Mesothelial cell of epicardium (in vitro differentiated cells): ENCODE measurements at places on chromosomes 5 and 9. TPM values are rescaled to one million over a fixed set of nuclear protein-coding genes. Genes with fewer than 3 reads are reported as not detected.

DNA sequence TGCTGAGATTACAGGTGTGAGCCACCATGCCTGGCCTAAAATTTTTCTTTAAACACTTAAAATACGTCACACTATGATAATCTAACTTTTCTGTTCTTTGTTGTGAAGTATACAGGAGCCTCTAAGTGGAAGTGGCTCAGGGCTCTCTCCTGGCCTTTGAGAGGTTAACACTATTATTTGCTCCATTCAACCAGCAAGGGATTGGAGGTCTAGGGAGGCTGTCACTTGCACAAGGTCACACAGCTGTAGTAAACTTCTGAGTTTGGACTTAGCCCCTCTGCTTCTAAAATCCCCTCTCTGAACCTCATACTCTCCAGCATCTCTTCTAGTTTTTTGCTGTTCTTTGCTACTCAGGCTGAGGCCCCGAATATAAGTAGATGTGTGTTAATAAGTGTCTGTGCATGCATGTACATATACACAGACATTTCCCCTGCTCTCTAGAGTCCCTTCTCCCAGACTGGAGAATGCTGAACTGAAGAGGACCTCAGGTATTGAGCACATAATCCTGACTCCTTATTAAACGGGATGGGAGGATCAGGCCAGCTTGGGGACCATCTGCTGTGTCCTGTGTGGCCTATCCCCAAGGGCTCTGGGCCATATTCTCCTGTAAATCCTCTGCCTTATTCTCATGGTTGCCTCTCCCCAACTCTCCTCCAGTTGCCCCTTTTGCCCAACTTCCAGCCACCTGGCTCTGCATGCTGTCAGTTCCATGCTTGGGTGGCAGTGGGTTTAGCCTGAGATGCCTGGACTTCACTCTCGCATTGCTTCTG, 87.0 kb upstream of the SPRY4 start:
- H3K4me3 ChIP-seq = no peak overlapping the region
- no peaks in the 10 kb centered on the region for H3K4me1 ChIP-seq
- no peak overlapping the region for H3K27ac ChIP-seq
- H3K27me3 ChIP-seq = no peaks in the 10 kb centered on the region
- peaks cover 4% of the 10 kb centered on the region for H3K36me3 ChIP-seq
- no peak for DNase-seq

DNA sequence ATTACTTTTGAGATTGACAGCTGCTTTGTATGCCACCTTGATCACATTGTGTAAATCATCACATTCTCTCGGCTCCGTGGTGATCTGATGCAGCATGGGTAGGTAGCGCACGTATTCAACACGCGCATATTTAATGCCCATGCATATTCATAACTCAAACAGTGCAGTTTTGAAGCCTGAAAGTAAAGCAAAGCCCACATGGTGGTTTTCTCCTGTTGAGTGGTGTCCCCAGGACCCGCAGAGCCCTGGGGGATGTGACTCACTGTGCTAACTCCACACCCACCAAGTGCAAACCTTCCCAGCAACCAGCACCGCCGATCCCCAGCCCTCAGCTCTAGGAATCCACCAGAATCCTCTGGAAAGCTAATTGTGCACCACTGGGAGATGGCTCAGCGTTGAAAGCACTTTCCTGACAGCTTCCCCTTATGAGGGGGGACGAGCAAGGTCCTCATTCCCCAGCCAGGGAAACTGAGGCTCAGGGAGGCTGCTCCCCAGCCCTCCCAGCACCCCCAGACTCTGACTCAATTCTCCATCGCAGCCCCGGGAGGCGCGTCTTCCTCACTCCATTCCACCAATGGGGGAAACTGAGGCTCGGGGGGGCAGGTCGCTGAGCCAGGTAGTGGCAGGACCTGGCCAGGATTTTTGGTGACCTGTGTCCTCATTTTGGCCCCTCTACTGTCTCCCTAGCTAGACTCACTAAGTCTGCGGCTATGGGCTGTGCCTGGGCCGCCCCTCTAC, 46.4 kb downstream of the SARDH start:
- no peak for DNase-seq
- H3K27me3 ChIP-seq = no peaks in the 10 kb centered on the region
- peaks cover 57% of the 10 kb centered on the region for H3K4me1 ChIP-seq
- H3K27ac ChIP-seq = peak overlapping the region; percentile 87

DNA sequence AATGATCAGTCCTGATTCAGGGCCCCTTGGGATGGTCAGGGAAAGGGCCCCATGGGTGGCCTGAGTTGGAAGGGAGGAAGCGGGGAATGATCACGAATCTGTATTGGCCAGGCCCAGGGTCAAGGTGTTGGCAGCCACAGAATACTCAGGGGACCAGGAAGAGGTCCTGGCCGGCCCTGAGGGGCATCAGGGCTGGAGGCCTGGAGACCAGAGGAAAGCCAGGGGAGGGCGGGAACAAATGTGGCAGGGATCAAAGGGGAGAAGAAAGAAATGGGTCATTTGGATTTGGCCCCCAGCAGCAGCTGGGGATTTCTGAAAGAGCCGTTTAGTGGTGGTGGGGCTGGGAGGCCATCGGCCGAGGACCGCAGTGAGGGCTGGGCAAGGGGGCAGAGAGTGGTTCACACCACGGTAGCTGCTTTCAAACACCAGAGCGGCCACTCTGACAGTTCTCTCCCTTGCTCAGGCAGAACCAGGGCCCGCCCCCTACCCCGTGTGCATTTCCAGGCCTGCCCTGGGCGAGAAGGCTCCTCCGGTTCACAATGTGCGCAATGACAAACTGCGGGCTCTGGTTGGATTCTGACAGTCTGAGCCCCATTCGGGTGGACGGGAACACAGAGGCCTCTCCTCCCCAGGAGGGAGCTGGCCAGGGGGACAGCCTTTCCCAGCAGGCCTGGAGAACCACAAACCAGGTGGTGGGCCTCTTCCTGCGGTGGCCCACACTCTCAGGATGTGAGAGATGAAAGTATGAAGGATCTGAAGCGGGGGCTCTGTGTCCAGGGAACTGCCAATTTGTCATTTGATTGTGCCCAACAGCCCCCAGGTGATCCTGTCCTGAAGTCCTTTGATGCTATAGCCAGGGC, 220.3 kb upstream of the IER5L start:
- H3K4me1 ChIP-seq = peaks cover 35% of the 10 kb centered on the region
- H3K36me3 ChIP-seq = no peaks in the 10 kb centered on the region
- DNase-seq = no peak
- H3K27ac ChIP-seq = no peak overlapping the region

- no peak overlapping the region for H3K27ac ChIP-seq
- H3K4me1 ChIP-seq = peaks cover 40% of the 10 kb centered on the region
- H3K27me3 ChIP-seq = peaks cover 2% of the 10 kb centered on the region
Observed at GRCh38 chr5:4098226-4098625, 502.6 kb downstream of the IRX1 start.

DNA sequence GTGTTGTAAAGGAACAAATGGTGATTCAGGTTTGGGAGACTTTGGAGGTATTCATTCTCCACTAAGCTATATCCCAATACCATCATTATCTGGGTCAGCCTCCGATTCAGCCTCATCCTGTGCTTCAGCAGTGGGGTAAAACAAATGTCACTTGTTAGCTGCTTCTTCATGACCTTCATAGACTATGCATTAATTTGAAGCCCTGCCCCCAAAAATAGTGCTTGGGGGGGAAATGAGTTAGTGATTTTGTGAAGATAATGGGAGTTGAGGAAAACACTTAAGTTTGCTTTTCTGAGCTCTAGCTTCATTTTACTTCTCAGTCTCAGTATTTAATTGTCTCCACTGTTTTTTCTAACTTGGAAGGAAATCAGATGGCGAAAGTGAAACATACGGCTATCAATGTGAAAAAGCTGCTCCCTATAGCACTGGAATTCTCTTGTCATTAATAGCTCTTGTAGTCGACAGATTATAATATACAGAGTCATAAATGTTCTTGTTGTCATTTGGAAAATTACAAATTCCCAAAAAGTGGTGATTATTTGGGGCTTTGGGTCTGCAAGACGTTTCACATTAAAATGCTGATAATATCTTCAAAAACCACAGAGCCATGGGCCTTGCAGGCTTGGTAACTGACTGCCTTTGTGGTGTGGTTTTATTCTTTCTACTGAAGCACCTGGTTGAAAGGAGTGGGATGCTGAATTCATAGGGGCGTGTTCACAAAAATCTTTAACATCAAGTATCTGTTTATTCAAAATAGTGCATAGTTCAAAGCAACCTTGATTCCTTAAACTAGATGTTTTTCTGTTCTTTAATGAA, 40.0 kb downstream of the PIK3R1 start:
- H3K27ac ChIP-seq = peak overlapping the region; percentile 26
- no peak overlapping the region for H3K4me3 ChIP-seq

GRCh38 chr5:143447983-143448382, 44.5 kb upstream of the NR3C1 start:
- H3K4me3 ChIP-seq = no peak overlapping the region
- peaks cover 10% of the 10 kb centered on the region for H3K4me1 ChIP-seq
- H3K27ac ChIP-seq = no peak overlapping the region
- no peak for DNase-seq
- H3K27me3 ChIP-seq = peaks cover 5% of the 10 kb centered on the region
- no peaks in the 10 kb centered on the region for H3K36me3 ChIP-seq

- H3K27me3 ChIP-seq = no peaks in the 10 kb centered on the region
- H3K4me1 ChIP-seq = peaks cover 18% of the 10 kb centered on the region
- DNase-seq = no peak
- H3K4me3 ChIP-seq = peak overlapping the region; percentile 96
- peak overlapping the region; percentile 97 for H3K27ac ChIP-seq
Observed at GRCh38 chr5:76401801-76402250, 1.3 kb upstream of the IQGAP2 start.

GRCh38 chr5:90338712-90339372, 70.7 kb downstream of the CETN3 start:
- DNase-seq = no peak
- H3K4me1 ChIP-seq = no peaks in the 10 kb centered on the region
- no peak overlapping the region for H3K4me3 ChIP-seq
- H3K36me3 ChIP-seq = no peaks in the 10 kb centered on the region

- no peak overlapping the region for H3K27ac ChIP-seq
- no peak overlapping the region for H3K4me3 ChIP-seq
- no peaks in the 10 kb centered on the region for H3K27me3 ChIP-seq
- H3K36me3 ChIP-seq = peaks cover 12% of the 10 kb centered on the region
- peaks cover 33% of the 10 kb centered on the region for H3K4me1 ChIP-seq
Observed at GRCh38 chr9:131728961-131729360, 10.9 kb downstream of the RAPGEF1 start.

GRCh38 chr5:164013077-164013670, 507.8 kb downstream of the MAT2B start:
- no peak overlapping the region for H3K4me3 ChIP-seq
- peak; percentile 22 for DNase-seq
- H3K27me3 ChIP-seq = no peaks in the 10 kb centered on the region
- peaks cover 5% of the 10 kb centered on the region for H3K4me1 ChIP-seq
- H3K27ac ChIP-seq = no peak overlapping the region
- no peaks in the 10 kb centered on the region for H3K36me3 ChIP-seq

GRCh38 chr9:116656501-116656971, 30.6 kb upstream of the TRIM32 start:
- H3K4me1 ChIP-seq = peaks cover 5% of the 10 kb centered on the region
- H3K27me3 ChIP-seq = no peaks in the 10 kb centered on the region
- no peak overlapping the region for H3K4me3 ChIP-seq
- no peak overlapping the region for H3K27ac ChIP-seq

DNA sequence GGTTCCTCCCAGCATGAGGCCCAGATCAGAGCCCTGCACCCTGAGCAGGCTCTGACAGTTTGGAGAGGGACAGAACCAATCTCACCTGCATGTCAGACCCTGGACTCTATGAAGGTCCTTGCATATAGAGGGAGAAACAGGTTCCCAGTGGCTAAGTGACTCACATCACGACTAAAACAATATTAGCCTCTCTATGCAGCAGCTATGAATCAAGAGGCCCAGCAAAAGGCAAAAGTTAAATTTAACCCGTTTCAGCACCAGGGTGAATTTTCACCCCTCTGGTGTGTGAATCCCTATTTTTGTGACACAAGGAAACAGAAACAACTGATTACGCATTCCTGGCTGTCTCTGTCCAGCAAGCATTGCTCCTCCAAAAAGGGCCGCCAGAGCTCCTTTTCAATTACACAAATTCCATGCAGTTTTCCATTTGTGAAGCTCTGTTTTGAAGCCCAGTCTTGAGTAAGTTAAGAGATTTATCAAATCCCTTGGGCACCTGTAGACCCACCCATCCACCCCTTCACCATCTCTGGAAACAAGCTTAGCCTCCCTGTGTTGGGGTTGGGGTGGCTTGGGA, 136.6 kb downstream of the GABBR2 start:
- H3K27me3 ChIP-seq = peaks cover 14% of the 10 kb centered on the region
- no peak overlapping the region for H3K4me3 ChIP-seq
- no peaks in the 10 kb centered on the region for H3K4me1 ChIP-seq
- no peak overlapping the region for H3K27ac ChIP-seq
- DNase-seq = no peak

GRCh38 chr5:54220230-54221040, 89.9 kb downstream of the ARL15 start:
- DNase-seq = no peak
- no peaks in the 10 kb centered on the region for H3K27me3 ChIP-seq
- H3K4me3 ChIP-seq = no peak overlapping the region
- H3K36me3 ChIP-seq = no peaks in the 10 kb centered on the region
- H3K27ac ChIP-seq = no peak overlapping the region

DNA sequence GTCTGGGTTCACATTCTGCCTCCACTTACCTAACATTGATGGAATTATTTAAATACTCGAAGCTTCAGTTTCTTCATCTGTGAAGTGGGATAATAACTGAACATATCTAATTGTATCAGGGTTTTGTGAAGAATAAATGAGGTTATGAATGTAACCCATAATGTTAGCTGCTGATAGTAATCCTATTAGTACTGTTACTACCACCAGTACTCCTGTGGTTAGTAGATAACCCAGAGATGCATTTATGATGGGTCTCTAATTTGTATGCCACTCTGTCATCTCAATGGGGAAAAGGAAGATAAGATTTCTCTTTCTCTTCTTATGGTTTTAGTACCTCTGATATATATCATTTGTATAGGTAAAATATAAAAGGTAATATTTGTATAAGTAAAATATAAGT, 16.0 kb downstream of the CPEB4 start:
- no peak for DNase-seq
- H3K36me3 ChIP-seq = no peaks in the 10 kb centered on the region
- peaks cover under 1% of the 10 kb centered on the region for H3K4me1 ChIP-seq
- no peak overlapping the region for H3K4me3 ChIP-seq
- H3K27me3 ChIP-seq = no peaks in the 10 kb centered on the region

GRCh38 chr9:108235609-108236008, 620.2 kb downstream of the ACTL7B start:
- peaks cover 9% of the 10 kb centered on the region for H3K4me1 ChIP-seq
- no peak overlapping the region for H3K4me3 ChIP-seq
- H3K36me3 ChIP-seq = no peaks in the 10 kb centered on the region
- DNase-seq = no peak

GRCh38 chr9:88536951-88537760, 2.2 kb downstream of the NXNL2 start:
- H3K27me3 ChIP-seq = no peaks in the 10 kb centered on the region
- H3K36me3 ChIP-seq = no peaks in the 10 kb centered on the region
- peaks cover 31% of the 10 kb centered on the region for H3K4me1 ChIP-seq
- H3K4me3 ChIP-seq = peak overlapping the region; percentile 78

GRCh38 chr9:121783521-121784507, 132.4 kb downstream of the DAB2IP start:
- H3K36me3 ChIP-seq = peaks cover 23% of the 10 kb centered on the region
- no peak overlapping the region for H3K4me3 ChIP-seq
- no peak for DNase-seq
- H3K27ac ChIP-seq = no peak overlapping the region

Gene IFNA4
- total RNA-seq = not detected in 3 replicates

Gene PCDHGA8
- 2.6 to 2.9 TPM (median 2.7 TPM) in 3 replicates for total RNA-seq

Gene EFNA5
- total RNA-seq = 54.0 to 58.0 TPM (median 57.5 TPM) in 3 replicates

Gene RGS14
- total RNA-seq = 13.5 to 16.1 TPM (median 14.1 TPM) in 3 replicates

Gene MARCOL
- 0.18 TPM in 1 of 3 replicates, not detected in the others for total RNA-seq

Gene KYAT1
- total RNA-seq = 6.6 to 9.2 TPM (median 8.0 TPM) in 3 replicates

Gene SYK
- total RNA-seq = 3.3 to 3.9 TPM (median 3.8 TPM) in 3 replicates

Gene MACIR
- total RNA-seq = 7.5 to 8.1 TPM (median 8.1 TPM) in 3 replicates

Gene PCDHGA11
- total RNA-seq = 5.7 to 6.0 TPM (median 6.0 TPM) in 3 replicates

Gene SLC28A3
- total RNA-seq = 0.72 to 0.89 TPM (median 0.84 TPM) in 3 replicates

Gene KIAA0825
- 5.3 to 5.6 TPM (median 5.4 TPM) in 3 replicates for total RNA-seq
